ENCODE measurements at places on chromosomes 3 and 15.
A peak's percentile ranks its signal among the peaks of the same experiment; 100 is the strongest.

DNA sequence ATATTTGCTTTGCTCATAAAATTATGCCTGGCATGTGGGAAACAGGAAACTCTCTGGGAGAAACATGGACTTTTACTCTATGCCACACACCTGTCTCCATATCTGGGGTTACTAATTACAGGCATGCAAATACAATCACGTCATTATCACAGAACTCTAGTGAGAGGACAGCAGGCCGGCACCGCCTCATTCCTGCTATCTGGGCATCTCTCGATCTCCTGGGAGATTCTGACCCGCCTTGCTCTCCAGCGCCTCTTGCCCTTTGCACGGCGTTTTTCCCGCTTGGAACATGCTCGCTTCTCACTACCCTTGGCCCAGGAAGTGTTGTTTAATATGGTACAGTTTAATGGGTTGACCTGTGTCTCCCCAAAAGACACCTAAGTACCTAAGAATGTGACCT lies 45.4 kb upstream of the PARL start:
- no peak for DNase-seq

DNA sequence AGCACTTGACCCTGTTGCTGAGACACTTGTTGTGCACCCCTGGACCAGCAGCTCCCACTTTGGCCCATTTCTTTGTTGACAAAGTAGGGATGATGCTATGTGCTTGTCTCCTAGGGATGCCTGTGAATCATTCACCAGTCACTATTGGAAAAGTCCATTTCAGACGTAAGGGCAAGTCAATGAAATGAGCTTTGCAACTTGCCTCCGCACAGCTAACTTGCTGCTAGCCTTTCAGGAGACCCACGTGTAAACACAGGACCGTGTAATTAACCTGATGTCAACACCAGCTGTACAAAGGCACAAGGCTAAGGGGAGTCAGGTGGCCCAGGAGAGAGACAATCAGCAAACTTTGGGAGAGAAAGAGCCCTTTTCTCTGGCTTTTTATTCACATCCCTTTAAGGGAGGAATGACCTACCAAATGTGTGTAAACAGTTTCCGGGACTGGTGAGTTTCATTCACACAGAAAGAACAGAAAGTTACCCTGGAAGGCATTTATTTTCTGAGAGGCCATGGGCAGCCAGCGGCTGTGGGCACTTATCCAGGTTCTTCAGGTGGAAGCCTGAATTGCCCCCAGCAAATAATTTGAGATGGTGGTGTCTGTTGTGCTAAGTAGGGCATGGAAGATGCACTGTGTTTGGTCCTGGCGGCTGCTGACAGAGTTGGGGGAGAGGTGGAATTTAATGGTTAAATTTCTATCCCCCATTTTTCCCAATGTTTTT lies 54.0 kb downstream of the TIPARP start:
- peak; percentile 20 for DNase-seq

- DNase-seq = no peak
These were observed 47.3 kb downstream of the SSUH2 start for GRCh38 chr3:8597219-8597853.

DNA sequence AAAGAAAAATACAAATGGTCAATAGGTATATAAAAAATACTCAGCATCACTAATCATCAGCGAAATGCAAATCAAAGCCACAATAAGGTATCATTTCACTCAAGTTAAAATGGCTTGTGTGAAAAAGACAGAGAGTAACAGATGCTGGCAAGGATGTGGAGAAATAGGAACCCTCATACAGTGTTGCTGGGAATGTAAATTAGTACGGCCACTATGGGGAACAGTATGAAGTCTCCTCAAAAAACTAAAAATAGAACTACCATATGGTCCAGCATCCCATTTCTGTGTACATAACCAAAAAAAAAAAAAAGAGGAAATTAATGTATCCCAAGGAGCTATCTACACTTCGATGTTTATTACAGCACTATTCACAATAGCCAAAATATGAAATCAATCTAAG lies 98.1 kb upstream of the TGFBR2 start:
- DNase-seq = no peak

DNA sequence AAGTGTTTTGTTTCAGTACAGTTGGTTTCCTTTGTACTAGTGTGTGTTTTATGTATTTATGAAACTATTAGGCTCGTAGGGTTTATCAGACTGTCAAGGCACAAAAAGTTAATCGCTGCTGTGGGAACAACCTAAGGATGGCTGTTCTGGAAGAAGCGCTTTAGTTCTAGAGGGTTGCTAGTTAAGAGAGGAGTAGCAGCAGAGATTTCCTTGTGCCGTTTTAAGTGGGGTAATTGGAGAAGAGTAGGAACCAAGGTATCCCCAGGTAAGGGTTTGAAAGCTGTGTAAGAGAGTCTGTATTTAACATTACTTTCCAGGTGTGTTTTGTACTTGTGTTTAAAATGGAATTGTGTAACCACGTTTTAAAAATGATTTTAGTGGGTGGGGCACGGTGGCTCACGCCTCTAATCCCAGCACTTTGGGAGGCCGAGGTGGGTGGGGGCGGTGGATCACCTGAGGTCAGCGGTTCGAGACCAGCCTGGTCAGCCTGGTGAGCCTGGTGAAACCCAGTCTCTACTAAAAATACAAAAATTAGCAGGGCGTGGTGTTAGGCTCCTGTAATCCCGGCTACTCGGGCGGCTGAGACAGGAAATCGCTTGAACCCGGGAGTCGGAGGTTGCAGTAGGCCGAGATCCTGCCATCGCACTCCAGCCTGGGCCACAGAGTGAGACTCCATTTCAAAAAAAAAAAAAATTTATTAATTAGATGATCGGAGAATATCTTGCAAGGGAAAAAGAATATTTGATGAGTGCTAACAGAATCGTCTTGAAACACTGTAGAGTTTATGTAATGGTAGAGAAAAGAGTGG lies 2.6 kb downstream of the MORF4L1 start:
- DNase-seq = no peak

GRCh38 chr15:33565094-33565493 lies 254.3 kb downstream of the RYR3 start:
- no peak for DNase-seq

- peak; percentile 38 for DNase-seq
These were observed 37.8 kb downstream of the EHHADH start for GRCh38 chr3:185215873-185216606.

DNA sequence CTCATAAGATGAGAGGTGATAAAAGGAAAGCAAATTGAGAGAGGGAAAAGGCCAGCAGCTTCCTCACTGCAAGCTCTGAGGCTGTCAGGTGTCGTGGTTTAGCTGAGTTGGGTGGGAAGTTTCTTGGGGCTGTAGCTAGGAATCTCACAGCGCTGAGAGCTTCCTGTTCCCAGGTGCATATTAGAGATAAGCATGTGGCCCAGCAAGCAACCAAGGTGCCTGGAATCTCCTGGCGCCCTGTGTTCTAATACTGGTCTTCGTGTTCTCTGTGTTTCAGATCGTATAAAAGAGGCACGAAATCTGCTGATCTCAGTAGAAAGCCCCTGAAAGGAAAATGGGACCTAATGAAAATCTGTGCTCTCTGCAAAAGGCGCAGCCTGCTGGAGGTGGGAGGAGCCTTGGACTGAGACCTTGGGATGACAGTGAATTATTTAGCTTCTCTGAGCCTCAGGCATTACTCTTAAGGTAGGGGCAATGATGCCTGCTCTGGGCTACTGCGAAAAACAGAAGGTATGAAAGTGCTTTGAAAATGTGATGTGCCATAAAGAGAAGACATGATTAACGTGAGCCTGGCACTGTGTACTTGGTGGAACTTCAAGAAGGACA lies 499.9 kb downstream of the TBL1XR1 start:
- DNase-seq = no peak

DNA sequence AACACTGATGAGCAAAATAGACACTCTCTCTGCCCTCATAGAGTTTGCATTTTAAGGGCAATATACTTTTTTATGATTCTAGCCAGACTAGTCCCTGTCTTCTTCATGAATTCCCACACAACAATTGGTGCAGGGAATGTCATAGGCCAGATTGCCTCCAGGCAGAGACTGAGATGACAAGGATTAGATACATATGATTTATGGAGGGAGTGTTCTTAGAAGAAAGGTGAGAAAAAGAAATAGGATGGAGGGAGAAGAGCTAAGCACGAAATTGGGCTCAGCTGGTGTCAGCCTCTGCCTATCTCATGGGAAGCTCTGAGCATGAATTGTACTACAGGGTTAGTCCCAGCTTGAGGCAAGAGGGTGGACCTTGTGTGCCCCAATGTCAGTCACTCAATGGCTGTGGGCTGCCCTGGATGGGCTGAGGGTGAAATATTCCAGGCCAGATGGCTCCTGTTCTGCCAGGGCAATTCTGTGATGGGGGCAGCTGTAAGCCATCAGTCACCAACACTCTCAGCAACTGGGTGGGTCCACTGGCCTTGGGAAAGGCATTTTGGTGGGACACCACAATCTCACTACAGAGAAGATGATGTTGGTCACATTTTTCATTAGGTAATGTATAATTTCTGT lies 31.1 kb downstream of the EIF1B start:
- DNase-seq = no peak

GRCh38 chr3:58392181-58392580 lies 41.5 kb downstream of the PDHB start:
- no peak for DNase-seq

GRCh38 chr3:123656691-123657090 lies 71.8 kb upstream of the HACD2 start:
- DNase-seq = no peak

GRCh38 chr3:15409774-15410173 lies 17.6 kb downstream of the METTL6 start:
- no peak for DNase-seq

- DNase-seq = no peak
These were observed 242.2 kb downstream of the ABHD5 start for GRCh38 chr3:43932921-43933320.

GRCh38 chr3:4976109-4976508 lies 3.1 kb upstream of the BHLHE40 start:
- DNase-seq = peak; percentile 10

- DNase-seq = no peak
These were observed 70.2 kb upstream of the MYZAP start for GRCh38 chr15:57521503-57521902.

- DNase-seq = no peak
These were observed 200.3 kb upstream of the UMPS start for GRCh38 chr3:124529826-124530571.

DNA sequence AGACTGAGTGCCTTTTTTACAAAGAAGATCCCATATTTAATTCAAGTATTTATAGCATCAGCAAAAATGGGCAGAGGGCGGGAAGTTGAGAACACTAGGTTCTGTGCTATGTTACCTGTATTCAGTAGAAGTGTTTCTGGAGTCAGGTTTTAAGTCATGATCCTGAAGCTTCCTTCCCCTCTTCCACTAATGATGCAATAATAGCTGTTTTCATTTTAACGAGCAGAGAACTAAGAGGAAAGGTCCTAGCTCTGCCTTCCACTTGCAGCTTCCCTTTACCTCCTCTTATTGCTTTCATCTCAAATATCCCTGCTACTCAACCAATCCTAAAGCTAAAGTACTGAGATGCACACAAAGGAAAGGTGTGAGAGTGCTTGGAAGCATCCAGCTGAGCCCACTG lies 16.9 kb upstream of the TMOD3 start:
- DNase-seq = no peak
